ENCODE measurements at places on chromosomes 7 and 10.

DNA sequence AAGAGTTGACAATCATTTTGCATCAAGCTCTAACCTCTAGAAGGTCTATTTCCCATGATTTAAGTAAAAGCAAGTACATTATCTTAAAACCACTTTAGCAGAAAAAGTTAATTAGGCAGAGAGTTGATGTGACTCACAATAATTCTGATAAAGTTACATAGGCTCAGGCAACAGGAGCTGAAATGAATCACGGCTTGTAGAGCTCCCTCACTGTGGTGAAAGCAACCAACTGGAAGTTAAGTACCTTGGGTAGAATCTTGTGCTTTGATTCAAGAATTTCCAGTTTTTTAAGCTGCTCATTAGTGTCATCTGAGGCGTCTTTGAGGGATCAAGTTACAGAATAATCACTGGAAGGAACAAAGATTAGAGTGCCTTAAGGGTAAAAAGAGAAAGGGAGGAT is 68.9 kb upstream of the NFE2L3 start:
- no peak for DNase-seq

DNA sequence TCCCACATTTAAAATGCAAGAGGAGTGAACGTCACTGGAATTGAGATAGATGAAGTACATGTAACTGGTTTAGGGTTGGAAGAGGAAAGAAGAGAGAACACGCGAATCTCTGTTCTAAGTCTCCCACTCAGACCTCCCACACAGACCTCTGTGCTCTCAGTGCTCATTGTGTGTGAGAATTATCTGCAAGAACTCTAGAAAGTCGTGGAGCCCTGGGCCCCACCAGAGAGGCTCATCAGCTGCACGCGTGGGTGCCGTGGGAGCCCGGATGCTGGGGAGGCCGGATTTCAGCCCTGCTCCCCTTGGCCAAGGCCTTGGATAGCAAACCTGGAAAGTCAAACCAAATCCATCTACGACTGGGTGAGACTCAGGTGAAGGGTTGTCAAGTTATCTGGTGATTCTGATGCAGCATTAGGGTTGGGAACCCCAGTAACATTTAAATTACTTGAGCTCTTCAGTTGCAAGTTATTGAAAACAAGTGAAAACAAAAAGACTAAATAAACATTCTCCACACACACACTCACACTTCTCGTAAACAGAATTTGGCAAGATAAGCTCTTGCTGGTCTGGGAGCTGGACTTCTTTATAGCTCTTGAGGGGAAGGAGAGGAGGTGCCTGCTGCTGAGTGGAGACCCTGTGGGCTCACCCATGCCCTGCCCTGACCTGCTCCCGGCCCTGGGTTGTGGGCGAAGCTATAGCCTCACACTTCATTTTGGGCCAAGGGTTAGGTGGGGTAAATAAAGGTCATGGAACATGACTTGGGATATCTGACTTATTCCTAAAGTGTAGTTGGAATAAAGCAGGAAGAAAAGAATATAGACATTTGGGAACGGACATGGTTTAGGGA is 250.3 kb downstream of the ADARB2 start:
- no peak for DNase-seq

DNA sequence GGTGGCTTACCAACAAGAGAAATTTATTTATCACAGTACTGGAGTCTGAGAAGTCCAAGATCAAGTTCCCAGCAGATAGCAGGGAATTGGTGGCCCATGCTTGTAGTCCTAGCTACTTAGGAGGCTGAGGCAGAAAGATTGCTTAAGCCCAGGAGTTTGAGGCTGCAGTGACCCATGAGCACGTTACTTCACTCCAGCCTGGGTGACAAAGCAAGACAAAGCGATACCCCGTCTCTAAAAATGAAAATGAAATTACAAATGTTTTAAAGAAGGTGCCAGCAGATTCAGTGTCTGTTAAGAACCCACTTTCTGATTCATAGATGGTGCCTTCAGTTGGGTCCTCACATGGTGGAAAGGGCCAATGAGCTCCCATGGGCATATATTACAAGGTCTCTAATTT is 20.6 kb upstream of the ARHGAP12 start:
- DNase-seq = no peak

DNA sequence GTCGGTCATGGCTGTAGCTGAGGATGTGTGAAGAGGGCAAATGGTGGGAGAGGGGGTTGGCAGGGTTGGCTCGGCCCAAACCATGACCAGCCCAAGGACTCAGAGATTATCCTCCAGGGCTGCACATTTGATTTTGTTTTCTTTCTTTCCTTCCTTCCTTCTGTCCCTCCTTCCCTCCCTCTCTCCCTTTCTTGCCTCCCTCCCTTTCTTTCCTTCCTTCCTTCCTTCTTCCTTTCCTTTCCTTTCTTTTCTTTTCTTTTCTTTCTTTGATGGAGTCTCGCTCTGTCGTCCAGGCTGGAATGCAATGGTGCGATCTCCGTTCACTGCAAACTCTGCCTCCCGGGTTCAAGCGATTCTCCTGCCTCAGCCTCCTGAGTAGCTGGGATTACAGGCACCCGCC is 3.8 kb downstream of the SSC4D start:
- no peak for DNase-seq

- no peak for DNase-seq
Measured at GRCh38 chr10:14391342-14391741, 60.6 kb upstream of the FRMD4A start.

- DNase-seq = no peak
Measured at GRCh38 chr10:77619964-77620703, 17.5 kb downstream of the KCNMA1 start.

- no peak for DNase-seq
Measured at GRCh38 chr10:28930514-28931495, 253.5 kb downstream of the BAMBI start.

GRCh38 chr10:47111329-47111862 is 188.6 kb upstream of the GDF10 start:
- no peak for DNase-seq

DNA sequence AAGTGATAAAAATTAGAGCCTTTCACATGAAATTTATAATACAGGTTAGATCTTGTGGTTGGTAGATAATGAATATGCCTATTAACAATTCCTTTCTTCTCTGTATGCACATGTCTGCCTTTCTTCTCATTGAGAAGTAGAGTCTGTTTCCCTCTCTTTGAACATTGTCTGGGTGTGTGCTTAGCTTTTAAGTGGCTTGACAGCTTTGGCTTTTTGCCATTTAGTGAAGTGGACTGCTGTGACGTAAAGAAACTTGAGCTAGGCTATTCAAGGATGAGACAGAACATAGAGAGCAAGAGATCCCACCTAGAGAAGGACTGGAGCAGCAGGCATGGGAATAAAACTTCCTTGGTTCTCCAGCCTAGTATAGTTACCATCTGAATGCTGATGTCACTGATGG is 996.7 kb upstream of the CELF2 start:
- DNase-seq = no peak
